ENCODE measurements at places on chromosomes 16 and 17.

GRCh38 chr17:60678118-60678444 lies 430 bp downstream of the BCAS3 start:
- DNase-seq, result no peak

- no peak for DNase-seq
Measured at GRCh38 chr17:3727041-3727440, 3.3 kb downstream of the HASPIN start.

- DNase-seq, result no peak
Measured at GRCh38 chr16:14109782-14110727, 38.9 kb downstream of the MRTFB start.

DNA sequence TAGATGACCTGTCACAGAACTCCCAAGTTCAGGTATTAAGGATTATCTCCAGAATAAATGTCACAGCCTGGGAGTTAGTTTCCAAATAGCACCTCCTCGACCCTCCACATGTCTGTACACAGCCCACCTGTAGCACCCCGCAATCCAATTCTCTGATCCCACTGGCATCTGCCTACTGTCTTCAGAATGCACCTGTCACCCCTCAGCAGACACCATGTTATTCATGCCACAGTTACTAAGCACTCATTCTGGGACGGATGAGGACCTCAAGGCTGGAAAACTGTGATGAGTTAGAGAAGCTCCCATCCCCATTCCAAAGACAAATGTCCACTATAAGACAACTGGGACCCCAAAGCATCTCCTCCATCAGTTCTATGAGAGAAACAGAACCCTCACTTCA lies 7.8 kb downstream of the EMP2 start:
- no peak for DNase-seq

DNA sequence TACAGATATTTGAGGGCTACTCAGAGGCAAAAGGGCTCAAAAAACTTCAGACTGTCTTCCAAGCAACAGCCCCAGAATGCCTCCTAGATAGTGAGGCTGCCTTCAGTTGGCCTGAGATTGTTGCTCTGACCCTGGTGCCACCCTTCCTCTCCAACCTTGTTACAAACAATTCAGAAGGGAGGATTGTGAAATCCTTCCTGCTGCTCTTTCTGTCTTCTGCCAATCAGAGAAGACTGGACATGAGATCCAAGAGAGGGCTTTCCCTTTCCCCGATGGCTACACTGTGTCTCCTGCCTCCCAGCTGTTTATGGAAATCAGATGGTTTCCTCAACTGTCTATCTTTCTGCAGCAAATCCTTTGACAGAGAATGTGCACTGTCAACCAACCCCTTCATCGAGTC lies 419.9 kb downstream of the CDH13 start:
- no peak for DNase-seq

Measured in EL (cell line).